ENCODE measurements at places on chromosomes 12 and 14. TPM values are rescaled to one million over a fixed set of nuclear protein-coding genes. Genes with fewer than 3 reads are reported as not detected.

Gene GYS2
- not detected for total RNA-seq

- DNase-seq: peak; percentile 57
Observed at GRCh38 chr12:2681450-2682205, 113.1 kb upstream of the FKBP4 start.

Gene TUBA1A
- 294 TPM for total RNA-seq

- DNase-seq: no peak
Observed at GRCh38 chr12:26971963-26972362, 33.7 kb downstream of the FGFR1OP2 start.

Gene SERPINA10
- not detected for total RNA-seq

Gene RFLNA
- 2.1 TPM for total RNA-seq

Gene FOXM1
- 39.2 TPM for total RNA-seq

Gene GUCY2C
- 0.54 TPM for total RNA-seq

Gene CLEC12A
- not detected for total RNA-seq

- no peak for DNase-seq
Observed at GRCh38 chr12:6367065-6367968, 8.0 kb downstream of the SCNN1A start.

Gene CIDEB
- total RNA-seq: 1.8 TPM

DNA sequence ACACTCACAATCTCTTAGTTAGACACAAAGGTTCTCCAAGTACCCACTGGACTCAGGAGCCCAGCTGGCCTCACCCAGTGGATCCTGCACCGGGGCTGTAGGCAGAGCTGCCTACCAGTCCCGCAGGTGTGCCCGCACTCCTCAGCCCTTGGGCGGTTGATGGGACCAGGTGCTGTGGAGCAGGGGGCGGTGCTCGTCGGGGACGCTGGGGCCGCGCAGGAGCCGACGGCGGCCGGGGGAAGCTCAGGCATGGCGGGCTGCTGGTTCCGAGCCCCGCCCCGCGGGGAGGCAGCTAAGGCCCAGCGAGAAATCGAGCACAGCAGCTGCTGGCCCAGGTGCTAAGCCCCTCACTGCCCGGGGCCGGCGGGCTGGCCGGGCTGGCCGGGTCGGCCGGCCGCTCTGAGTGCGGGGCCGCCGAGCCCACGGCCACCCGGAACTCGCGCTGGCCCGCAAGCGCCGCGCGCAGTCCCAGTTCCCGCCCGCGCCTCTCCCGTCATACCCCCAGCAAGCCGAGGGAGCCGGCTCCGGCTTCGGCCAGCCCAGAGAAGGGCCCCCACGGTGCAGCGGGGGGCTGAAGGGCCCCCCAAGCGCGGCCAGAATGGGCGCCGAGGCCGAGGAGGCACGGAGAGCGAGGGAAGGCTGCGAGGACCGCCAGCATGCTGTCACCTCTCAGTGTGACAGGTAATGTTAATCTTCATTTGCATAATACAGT, 506.8 kb downstream of the LRFN5 start:
- no peak for DNase-seq

GRCh38 chr12:43880547-43880946, 44.7 kb downstream of the TMEM117 start:
- no peak for DNase-seq

DNA sequence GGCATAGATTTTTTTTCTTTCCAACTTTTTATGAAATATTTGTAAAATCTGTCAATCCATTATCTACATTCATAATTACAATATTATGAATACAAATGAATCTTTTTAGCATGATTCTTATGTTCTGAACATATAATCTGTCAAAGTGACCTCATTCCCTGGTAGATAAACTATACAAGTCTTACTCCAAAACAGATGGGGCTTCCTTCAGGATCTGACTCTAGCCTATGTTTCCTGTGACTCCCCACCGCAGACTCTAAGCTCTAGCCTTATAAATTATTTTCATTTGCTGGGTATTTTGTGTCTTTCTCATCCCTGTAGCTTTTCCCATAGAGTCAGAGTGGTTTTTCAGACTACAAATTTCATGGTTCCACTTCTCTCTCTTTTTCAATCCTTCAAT, 202.1 kb upstream of the KITLG start:
- DNase-seq: no peak

GRCh38 chr12:105214148-105214547, 21.8 kb downstream of the APPL2 start:
- DNase-seq: no peak

DNA sequence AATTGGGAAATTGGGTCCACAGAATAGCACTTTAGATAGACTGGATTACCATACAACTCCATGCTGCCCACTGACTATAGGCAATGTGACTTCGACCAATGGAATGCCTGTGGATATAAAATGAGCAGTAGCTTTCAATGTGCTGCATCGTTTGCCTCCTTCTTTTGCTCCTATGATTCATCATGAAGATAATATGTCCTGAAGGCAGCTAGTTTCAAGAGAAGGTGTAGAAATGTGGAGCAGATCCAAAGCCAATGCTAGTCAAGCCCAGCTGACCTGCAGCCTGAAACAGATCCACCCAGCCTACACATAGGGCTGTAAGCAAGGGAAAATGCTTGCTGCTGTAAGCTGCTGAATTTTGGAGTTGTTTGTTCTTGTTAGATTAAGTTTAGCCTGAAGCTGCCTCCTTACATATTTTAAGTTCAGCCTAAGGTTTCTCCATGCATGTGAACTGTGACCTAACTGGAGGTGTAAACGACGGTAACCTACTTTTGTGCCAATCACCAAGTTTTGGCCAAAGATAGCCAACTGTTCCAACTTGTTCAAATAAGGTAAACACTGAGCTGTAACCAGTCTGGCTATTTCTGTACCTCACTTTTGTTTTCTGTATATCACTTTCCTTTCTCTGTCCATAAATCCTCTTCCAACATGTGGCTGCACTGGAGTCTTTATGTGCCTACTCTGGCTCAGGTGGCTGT, 169.1 kb upstream of the AVPR1A start:
- DNase-seq: no peak

Gene ZBTB1
- 31.0 TPM for total RNA-seq

Gene ARHGAP5
- 133 TPM for total RNA-seq

DNA sequence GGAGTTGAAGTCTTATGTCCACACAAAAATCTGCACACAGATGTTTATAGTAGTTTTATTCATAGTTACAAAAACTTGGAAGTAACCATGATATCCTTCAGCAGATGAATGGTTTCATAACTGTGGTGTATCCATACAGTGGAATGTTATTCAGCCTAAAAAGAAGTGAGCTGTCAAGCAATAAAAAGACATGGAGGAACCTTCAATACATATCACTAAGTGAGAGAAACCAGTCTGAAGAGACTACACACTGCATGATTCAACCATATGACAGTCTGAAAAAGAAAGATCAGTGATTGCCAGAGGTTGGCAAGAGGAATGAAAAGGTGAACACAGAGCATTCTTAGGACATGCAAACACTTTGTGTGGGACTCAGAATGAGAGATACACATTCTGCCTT, 18.6 kb upstream of the IFNG start:
- no peak for DNase-seq

- DNase-seq: no peak
Observed at GRCh38 chr14:75837151-75837787, 144.5 kb downstream of the TGFB3 start.

GRCh38 chr12:64192644-64193444, 29.3 kb downstream of the KICS2 start:
- no peak for DNase-seq

- DNase-seq: peak; percentile 98
Observed at GRCh38 chr12:127280393-127281275, 986.3 kb upstream of the TMEM132C start.

DNA sequence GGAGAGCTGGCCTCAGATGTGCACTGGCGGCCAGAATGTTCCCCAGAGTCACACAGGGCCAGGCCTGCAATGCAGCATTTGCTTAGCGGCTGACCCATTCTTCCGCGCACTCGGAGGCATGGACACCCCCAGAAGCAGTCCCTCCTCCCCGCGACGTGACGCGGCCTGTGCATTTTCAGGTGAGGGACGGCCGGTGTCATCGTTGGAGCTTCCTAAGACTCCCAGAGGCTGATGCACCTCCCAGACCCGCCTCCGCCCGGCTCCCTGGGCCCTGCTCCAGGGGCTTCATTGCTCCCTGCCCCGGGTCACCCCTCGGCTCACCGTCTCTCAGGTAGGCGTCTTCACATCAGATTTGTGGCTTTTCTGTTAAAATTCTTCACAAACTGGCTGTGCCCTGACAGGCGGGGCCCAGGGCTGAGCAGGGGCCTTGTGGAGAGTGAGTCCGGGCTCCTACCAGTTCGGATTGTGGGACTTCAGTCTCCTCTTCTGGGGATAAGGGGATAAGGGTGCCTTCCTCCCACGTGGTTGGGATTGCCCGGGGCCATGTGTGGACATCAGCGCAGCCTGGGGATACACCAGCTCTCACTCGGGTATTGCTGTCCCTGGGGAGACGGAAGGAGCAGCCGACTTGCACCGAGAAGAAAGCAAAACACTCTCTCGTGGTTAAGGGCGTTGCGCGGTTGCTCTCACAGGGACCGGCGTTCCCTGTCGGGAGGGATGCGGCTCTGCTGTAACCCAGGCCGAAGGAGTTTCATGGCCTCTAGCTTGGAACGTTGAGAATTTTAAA, 249.1 kb downstream of the ADGRD1 start:
- no peak for DNase-seq

Gene SH2B3
- 8.9 TPM for total RNA-seq

DNA sequence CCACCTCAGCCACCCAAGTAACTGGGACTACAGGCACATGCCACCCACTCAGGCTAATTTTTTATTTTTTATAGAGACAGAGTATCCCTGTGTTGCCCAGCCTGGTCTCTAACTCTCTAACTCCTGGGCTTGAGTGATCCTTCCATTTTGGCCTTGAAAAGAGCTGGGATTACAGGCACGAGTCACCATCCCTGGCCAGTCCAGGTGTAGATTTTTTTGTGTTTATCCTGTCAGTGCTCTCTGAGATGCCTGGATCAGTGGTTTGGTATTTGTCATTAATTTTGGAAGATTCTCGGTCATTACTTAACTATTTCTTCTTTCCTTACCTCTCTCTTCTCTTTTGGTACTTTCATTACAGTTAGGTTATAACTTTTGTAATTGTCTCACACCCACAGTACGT, 5.3 kb upstream of the HIF1A start:
- DNase-seq: no peak

Gene AGAP2
- 0.08 TPM for total RNA-seq

GRCh38 chr14:56617084-56617483, 37.5 kb downstream of the TMEM260 start:
- DNase-seq: no peak

GRCh38 chr12:92553389-92553788, 149.4 kb upstream of the PLEKHG7 start:
- no peak for DNase-seq
